ENCODE measurements at places on chromosomes 3 and 15.

DNA sequence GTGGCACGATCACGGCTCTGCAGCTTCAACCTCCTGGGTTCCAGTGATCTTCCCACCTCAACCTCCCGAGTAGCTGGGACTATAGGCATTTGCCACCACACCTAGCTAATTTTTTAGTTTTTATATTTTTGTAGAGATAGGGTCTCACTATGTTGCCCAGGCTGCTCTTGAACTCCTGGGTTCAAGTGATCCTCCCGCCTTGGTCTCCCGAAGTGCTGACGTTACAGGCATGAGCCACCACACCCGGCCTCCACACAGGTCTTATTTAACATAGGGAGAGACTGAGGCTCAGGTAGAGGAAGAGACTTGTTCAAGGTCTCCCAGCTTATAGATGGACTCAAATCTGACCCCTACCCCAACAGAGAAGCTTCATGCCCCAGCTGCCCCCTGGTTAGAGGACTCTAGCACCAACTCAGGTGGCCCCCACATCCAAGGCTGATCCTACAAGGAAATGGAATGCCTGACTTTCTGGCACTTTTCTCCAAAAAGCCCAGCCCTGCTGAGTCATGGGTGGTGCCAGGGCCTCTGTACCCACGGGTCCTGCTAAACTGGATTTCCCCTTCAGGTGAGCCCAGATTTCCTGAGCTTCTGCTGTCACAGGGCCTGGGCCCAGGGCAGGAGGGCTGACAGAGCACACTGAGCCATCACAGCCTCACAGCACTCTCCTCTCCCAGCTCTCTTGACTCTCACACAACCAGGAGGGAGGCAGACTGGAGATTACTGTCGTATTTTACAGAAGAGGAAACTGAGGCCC, 5.6 kb downstream of the TMEM40 start:
- no peak for DNase-seq

GRCh38 chr15:64782751-64783150, 7.4 kb upstream of the RBPMS2 start:
- no peak for DNase-seq

DNA sequence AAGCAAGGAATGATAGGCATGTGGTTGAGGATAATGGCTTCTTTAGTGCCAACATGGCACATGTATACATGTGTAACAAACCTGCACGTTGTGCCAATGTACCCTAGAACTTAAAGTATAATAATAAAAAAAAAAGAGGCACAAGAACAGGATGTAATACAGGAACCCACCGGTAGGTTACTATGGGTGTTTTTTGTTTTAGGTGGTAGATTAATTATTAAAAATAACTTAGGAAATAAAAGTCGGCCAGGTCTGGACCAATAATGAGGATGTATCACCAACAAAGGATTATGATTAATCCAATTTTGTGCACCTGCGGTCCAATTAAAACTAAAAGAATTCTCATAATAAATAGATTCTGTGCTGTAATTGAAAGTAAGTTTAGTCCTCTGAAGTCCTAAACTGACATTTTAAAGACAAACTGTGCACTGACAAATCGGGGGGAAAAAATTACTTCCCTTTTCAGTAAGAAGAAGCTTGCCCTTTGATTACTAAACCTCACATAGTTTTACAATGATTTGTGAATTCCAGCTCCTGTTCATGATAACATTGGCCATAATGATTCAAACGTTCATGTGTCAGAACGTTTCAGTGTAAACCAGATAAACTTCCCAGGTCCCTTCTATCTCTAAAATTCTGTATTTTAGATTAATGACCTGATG, 62.2 kb downstream of the CASR start:
- DNase-seq: peak; percentile 16

- DNase-seq: no peak
Measured at GRCh38 chr3:33544126-33544525, 103.9 kb upstream of the UBP1 start.

- no peak for DNase-seq
Measured at GRCh38 chr3:63914312-63914711, 2.1 kb upstream of the SCAANT1 start.

- no peak for DNase-seq
Measured at GRCh38 chr15:80614711-80615360, 80.3 kb upstream of the ABHD17C start.

DNA sequence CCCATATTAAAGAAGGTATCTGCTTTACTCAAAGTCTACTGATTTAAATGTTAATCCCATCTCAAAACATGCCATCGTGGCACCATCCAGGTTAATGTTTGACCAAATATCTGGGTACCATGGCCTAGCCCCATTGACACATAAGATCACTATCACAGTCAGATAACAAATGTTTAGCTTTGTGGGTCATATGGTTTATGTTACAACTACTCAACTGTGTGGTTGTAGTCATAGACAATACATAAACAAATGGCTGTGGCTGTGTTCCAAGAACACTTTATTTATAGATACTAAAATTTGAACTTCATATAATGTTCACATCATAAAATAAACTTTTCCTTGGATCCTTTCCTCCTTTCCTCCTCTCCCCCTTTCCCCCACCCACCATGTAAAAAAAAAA, 9.8 kb upstream of the SNRPN start:
- no peak for DNase-seq

- DNase-seq: no peak
Measured at GRCh38 chr3:4334548-4334947, 31.4 kb downstream of the SETMAR start.

GRCh38 chr3:10748040-10748439, 68.0 kb upstream of the SLC6A11 start:
- DNase-seq: no peak

DNA sequence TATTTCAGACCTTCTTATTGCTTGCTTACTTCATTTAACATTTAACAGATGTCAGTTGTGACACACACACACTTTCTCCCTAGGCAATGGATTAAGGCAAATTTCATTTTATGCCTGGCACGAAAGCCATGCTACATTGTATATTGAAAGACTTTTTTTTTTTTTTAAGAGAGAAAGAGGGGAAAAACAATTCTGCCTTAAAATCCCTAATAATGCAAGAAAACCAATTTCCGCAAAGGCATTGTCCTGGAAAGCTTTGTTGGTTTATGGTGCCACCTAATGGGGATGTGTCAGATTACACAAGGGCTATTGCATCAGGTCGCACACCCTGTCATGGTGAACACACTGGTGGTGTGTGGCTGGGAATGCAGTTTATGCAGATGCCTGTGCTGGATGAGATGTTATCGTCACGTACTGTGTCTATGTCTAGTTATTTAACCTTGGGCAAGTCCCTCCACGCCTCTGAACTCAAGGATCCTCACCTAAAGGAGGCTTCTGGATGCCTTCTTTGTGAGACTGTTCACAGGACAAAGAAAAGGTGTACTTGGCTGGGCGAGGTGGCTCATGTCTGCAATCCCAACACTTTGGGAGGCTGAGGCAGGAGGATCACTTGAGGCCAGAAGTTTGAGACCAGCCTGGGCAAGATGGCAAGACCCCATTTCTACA, 37.3 kb upstream of the RFTN1 start:
- peak; percentile 88 for DNase-seq

DNA sequence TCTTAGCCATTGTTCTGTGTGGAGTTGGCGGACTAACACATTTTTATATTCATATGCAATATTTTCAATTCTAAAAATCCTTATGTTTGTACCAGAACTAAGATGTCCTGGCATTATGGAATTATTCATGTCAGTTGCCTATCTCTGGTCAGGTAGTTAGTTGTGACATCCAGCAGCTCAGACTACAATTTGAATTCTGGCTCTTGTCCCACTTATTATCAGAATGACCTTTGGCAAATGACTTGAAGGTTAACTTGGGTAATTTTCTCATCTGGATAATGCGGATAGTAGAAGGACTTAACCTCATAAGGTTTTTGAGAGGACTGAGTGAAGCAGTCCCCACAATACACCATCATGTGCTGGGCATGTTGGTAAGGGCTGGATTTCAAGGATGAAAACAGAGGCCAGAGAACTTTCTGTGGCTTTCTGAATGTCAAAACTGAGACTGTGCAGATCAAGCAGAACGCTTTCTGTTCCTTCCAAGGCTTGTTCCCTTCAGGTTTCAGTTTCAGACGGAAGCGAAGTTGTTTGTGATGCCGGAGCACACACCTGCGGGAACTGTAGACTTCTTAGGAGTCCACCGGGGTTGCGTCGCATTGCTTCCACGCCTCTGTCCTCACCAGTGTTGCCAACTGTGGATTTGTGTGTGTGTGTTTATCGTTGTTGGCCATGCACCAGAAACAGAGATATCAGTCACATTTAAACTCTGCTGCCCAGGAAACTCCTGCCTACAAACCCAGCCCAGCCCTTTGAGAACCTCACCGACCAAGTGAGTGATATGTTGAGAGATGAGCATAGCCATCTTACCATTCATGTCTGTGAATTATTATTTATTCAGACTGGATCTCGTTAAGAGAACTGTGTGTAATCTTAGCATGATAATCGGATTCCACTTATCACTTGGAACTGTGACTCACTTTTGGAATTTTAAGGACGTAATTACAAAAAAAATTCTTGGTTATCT, 76.0 kb downstream of the PTPRG start:
- no peak for DNase-seq

DNA sequence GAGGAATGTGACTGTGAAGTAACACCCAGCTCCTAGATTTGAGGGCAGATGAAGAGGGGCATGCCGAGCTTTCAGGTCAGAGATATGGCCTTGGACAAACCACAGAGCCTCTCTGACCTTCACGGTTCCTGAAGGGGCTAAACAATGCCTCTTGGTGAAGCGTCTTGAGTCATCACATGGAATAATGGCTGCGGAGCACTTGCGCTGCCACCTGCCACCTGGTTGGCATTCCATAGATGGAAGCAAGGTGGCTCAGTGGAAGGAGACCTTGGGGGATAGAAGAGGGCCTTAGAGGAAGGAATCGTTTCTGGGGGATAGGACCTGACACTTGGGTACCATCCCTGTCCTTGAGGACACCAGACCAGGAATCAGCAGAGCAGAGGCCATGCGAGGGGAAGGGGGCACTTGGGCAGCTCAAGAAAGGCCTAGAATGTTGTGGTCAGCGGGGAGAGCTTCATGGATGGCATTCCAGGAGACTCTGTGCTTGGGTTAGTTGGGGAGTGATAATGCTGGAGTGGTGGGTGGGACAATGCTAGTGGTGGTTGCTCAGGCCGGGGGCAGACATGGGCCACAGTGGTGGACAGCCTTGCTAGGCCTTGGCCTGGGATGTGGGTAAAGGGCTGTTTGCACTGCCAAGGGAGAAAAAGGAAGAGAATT, 12.6 kb downstream of the MRAS start:
- DNase-seq: no peak

- no peak for DNase-seq
Measured at GRCh38 chr3:186983659-186984058, 53.3 kb downstream of the ST6GAL1 start.

- DNase-seq: no peak
Measured at GRCh38 chr3:150235799-150236198, 172.3 kb upstream of the TSC22D2 start.

DNA sequence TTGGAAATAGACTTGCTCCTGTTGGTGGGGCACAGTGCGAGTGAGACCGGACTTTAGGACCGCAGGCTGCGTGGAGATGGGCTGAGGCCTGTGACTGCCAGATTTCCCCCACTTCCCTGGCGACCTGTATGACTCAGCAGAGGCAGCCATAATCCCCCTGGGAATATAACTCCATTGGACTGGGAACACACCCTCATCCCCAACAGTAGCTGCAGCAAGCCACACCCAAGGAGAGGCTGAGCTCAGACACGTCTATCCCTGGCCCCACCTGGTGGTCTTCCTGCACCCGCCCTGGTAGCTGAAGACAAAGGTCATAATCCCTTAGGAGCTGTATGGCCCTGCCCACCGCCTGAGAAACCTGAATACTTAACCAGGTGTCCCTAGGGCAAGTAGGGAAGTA, 42.6 kb downstream of the DZIP1L start:
- DNase-seq: no peak

GRCh38 chr3:61518590-61518989, 42.8 kb upstream of the PTPRG start:
- DNase-seq: peak; percentile 3

DNA sequence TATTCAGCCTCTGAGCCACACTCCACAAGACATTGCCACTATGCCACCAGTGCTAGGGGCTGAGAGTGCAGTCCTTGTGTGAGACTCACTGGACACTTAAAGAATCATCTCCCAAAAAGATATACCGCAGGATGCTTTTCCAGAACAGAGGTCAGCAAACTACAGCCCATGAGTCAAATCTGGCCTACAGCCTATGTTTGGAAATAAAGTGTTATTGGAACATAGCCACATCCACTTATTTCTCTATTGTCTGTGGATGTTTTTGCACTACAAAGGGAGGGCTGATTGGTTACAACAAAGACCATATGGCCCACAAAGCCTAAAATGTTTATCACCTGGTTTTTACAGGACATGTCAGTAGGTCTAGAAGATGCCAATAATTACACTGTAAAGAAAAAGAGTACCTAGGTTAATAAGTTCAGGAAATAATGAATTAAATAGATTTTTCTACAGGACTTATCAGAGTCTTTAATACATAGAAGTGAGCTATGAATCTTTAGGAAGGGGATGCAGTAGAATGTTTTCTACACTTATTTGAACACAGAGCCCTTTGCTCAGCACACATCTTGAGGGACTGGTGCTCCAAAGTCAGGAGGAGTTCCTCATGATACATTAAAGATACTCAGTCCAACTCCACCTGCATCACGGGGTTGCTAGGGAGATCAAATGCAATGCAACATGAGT, 26.3 kb downstream of the SRGAP3 start:
- DNase-seq: no peak

DNA sequence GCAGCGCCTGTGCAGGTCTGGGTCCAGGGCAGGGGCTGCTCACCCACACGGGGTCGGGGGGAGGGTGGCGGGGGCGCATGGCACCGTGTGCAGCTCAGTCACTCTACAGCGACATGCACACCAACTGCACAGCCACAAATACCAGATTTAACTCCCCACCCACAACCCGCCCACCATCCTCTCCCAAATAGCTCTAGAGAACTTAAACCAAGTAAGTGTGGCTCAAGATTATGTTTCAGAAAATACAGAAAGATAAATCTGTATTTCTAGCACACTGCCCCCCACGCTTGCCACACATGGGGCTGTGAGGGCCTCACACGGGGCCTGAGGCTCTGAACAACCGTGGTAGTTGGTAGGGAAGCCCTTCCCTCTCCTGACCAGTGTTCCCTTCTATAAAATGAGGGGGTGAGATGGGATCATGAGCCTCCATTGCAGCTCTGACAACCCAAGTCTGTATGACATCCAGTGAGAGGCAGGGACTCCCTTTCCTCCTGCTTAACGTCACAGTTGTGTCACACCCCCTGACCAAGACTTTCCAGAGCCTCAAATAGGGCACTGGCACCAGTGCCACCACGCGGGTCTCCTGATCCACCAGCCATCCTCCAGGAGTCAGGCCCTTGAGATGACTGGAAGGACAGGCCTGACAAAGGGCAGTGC, 23.1 kb downstream of the POC1A start:
- DNase-seq: no peak

Data from activated CD4-positive, alpha-beta T cell treated with anti-CD3 and anti-CD28 coated beads, Interleukin-10, Interleukin-2, amounts not matched to agents 100 ng/mL and 50 ng/mL, durations not matched to agents 16 hours and 8 hours (primary cell).